NCI-H1694 (cell line): ENCODE measurements at places on chromosomes 1 and 21.

- DNase-seq, result no peak
These were observed 24.8 kb upstream of the SLC45A1 start for GRCh38 chr1:8293118-8293517.

DNA sequence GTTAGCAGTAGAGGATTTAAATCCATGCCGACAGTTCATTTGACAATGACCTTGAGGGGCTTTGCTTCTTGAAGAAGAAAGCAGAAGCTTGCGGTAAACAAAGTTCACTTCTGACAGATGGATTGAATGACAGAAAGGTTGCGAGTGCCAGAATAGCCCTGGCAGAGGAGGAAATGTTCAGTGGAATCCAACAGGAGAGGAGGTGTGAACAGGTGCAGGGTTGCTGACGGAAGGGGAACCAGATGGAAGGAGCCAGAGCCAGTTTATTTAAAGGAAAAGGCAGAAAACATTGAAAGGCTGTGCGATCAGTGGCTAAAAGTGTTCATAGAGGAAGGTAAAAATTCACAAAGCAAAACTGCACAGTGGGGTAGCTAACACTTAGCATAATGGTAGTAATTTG, 141.0 kb downstream of the SDCCAG8 start:
- DNase-seq, result peak; percentile 100

GRCh38 chr1:246166841-246167240, 340.2 kb downstream of the SMYD3 start:
- no peak for DNase-seq

GRCh38 chr1:95627244-95627643, 393.2 kb downstream of the RWDD3 start:
- DNase-seq, result no peak

- DNase-seq, result no peak
These were observed 185.0 kb downstream of the RGS7 start for GRCh38 chr1:241171991-241172390.

DNA sequence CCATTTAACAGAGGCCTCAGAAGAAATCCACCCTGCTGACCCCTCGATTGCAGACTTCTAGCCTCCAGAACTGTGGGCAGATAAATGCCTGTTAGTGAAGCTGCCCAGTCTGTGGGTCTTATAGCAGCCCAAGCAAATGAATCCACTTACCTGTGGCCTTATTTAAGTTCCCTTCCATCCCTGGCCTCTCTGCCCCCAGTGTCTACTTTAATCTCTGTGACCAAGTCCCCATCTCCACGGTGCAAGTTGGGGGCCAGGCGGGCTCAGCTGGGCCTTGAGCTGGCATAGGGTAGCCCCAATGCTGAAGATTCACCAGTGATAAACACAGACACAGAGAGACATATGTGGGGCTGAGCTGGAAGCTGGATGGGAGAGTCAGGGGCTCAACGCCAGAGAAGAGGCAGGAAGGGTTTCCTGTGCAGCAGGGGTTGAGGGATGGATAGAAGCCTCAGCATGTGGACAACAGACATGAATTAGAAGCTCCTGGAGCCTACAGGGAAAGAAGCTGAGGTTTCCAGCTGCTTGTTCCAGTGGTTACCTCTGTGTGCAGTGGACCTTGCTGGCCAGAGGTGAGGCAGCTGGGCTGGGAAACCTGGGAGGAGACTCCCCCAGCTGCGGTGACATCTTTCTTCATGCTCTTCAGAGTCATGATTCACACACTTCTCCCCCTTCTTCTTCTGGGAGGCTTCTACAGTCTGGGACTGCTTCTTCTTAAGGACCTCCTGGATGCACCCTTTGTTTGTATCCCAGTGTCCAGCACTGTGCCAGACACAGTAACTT, 13.4 kb upstream of the B3GALT5 start:
- no peak for DNase-seq

- no peak for DNase-seq
These were observed 11.2 kb upstream of the RXRG start for GRCh38 chr1:165456114-165456513.

DNA sequence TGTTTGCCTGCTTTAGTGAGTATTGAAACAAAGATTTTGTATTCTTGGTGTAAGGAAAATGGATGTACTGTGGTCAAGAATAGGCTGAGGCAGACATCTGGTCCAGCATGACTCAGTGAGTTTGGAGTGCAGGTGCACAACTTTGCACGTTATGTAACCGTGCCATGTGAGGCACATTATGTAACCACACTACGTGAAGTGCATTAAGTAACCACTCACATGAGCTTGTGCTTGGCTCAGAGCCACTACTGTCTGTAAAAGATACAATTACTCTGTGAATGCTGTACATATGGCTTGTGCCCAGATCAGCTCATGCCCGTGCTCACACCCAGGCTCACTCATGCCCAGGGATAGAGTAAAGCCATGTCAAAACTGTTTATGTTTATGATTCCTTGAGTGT, 216.8 kb downstream of the CTH start:
- no peak for DNase-seq

GRCh38 chr1:200786788-200787187, 48.1 kb downstream of the CAMSAP2 start:
- DNase-seq, result no peak

DNA sequence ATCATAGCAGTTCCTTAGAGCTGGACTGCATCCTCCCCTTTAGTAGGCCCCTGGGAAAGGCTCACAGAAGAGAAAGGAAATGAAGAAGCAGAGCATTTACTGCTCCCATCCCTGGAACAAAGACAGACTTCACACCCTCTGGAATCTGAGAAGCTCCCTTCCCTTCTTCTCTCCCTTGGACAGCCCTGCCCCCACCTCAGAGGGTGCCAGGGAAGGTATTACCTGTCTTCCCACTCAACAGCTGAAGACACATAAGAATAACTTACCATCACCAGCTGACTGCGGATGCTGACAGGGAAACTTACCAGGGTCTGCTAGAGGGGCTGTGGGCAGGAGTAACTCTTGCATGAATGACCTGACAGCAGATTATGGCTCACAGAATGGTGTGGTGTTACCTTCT, 14.1 kb upstream of the FAAH start:
- DNase-seq, result no peak

GRCh38 chr21:36229181-36229580, 72.6 kb downstream of the DOP1B start:
- DNase-seq, result no peak

DNA sequence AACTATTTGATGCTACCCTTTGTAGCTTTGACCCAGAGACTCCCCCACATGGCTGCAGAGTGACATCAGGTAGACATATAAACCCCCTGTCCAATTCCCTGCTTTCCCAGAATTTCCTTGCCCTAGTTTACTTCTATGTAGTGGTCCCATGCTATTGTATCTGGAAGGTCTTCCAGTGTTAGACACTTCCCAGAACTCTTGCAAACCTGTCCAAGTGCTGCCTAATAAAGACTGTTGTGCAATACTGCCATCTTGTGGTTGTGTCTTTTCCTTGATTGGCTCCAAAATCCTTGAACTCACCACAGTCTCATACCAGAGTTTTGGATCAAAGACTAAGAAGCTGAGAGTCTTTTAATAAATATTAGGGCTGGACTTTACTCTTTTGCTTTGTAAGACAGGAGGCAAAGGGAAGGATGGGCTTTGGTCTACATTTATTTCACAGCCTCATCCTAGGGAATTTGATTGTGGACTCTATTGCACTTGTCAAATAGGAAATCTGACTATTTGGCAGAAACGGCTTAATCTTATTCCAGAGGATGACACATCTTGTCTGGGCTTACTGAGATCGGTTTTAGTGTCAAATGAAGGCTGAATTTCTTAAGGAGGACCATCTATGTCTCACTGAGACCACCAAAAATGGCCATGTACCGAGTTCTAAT, 169.9 kb downstream of the LRRC7 start:
- DNase-seq, result peak; percentile 80

DNA sequence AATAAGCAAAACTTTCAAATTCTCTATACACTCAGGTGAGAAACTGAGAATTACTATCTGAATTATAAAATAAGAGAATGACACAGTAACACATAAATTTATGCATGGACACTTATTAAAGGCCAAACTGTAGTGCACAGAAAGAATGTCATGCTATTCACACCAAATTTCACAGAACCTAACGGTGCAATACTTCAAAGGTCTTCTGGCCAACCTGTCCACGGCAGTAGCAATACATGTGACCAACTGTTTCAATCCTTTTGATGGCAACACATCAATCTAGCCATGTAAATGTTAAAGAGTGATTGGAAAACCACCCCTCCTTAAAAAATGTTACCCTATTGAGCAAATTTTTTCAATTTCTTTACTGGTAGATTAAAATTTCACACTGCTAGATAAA, 10.4 kb downstream of the GATAD2B start:
- no peak for DNase-seq

- no peak for DNase-seq
These were observed 48.3 kb downstream of the SIM2 start for GRCh38 chr21:36747041-36747814.

GRCh38 chr21:34865400-34866241, 183.5 kb downstream of the RUNX1 start:
- no peak for DNase-seq

GRCh38 chr1:9317072-9317471, 24.4 kb downstream of the SPSB1 start:
- DNase-seq, result no peak
